NCI-H774 (cell line): ENCODE measurements at places on chromosomes 4 and X.

GRCh38 chr4:100797791-100798190 is 280.0 kb upstream of the EMCN start:
- DNase-seq: no peak

DNA sequence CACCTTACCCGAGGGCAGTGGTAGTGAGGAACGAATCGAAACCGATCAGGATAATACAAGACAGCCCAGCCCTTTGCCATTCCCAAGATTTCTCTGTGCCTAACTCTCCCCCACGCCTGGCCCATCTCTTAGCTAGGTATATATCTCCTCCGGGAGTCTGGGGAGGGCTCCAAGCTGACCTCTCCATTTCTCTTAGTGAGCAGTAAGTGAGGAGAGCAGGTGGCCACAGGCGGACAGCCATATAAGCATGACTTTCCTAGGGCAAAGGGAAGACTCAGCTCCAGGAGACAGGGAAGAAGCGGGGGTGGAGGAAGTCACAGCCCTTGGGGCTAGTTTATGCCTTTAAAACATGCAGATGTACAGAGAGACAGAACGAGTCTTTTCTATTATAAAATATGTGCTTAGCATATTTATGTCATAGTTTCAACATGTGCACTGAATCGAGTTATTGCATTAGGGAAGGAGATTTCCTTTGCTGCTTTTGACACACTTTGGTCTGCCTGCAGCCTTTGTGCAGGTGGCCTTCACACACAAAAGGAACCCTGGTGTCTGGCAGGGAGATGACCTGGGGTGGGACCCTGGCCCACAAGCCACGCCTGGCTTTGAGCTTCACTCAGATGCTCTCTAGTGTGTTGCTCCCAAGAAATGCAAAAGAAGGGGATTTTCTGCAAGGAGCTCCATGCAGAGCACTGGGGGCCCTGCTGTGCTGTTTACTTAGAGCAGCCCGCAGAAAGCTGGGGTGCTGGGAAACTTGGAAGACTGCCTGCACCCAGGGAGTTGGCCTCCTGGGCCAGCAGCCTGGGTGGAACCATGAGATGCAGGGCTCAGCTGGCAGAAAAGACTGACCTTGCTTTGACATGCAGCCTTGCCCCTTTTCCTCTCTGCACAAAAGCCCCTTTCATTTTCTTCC is 613.3 kb downstream of the BCOR start:
- no peak for DNase-seq

- DNase-seq: no peak
Measured at GRCh38 chr4:4426511-4427120, 39.7 kb downstream of the NSG1 start.

DNA sequence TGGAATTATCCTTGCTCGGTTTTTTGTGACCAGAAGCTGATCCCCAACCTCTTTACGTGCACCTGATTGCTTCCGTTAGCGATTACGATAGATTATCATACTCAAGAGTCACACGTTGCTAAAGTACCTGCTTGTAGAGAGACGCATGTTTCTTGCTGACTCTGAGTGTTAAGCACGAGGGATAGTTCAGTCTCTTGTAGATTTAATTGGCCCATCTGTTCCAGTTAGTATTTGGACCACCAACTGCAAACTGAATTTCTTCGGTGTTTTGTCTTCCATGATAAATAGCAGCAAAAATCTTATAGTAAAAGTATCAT is 516 bp upstream of the COX18 start:
- DNase-seq: no peak

DNA sequence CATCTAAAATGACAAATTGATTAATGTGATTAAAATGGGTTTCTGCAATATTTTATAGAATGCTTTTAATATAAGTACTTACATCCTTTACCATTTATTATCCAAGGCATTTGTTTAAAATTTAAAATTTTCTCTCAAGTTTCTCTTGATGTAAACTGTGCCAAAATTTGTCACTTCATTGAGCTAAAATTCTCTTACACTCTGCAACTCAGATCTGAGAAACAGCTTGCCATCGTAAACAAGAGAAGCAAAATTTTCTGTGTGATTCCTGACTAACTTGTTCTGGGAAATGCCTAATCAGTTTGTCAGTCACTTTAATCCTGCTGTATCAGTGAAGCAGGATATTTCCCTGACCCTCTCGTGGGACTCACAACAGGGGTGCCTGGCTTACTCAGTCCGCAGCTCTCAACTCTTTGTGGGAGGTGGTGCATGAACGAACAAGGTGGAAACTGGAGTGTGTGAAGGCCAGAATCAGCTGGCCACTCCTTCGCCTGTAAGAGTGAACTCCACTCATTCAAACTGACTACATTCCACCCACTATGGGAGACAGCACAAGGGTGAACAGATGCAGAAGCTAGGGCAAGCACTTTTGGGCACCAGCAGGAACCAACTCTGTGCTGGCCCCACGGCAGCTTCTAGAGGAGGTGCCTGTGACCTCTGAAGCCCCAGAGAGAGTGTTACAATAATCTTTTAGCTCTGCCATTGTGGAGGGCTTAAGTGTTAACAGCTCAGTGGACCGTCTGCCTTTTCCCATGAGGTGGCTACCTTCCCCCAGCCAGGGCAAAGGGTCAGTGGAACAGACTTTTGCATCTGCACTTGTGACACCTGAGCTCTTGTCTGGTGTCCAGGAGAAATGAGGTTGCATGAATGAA is 349.4 kb downstream of the FAT4 start:
- DNase-seq: no peak

DNA sequence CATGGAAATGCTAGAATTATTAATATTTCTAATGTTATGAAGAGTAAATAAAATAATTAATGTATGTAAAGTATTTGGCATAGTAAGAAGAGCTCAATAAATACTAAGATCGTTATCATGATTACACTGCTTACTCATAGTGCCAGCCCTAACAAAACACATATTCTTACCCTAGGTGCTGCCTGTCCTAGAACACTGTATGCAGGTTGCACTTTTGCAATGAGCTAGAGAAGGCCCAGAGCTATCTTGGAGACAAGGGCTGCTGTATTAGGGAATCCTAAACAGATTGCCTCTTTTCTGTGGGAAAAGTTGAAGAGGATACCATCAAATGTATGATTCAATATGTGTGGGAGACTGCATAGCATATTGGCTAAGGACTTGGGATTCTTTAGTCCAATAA is 48.0 kb upstream of the TMEM164 start:
- DNase-seq: no peak

GRCh38 chrX:130419263-130419662 is 17.5 kb downstream of the RBMX2 start:
- DNase-seq: no peak

GRCh38 chrX:49884290-49884862 is 5.1 kb downstream of the USP27X start:
- DNase-seq: peak; percentile 19

GRCh38 chr4:22762548-22762947 is 69.8 kb downstream of the GBA3 start:
- DNase-seq: no peak

- no peak for DNase-seq
Measured at GRCh38 chr4:156799121-156799589, 172.4 kb downstream of the PDGFC start.

GRCh38 chr4:101064541-101065180 is 282.7 kb downstream of the PPP3CA start:
- DNase-seq: no peak

DNA sequence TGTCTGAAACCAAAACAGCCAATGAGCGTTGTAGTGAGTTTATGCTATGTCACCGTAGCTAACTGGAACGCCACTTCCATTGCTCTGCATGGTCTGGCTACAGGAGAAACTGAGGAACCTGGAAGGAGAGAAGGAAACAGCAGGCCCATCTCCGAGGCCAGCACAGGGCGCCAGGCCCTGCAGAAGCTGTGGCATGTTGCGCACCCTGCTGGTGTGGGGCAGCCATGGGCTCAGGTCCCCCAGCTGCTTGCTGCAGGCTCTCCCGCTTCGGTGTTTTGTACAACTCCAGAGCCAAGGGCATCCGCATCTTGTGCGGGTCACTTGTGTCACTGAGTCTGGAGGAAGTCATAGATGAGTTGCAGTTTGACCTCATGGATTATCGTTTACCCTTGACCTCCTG is 89.2 kb downstream of the AFAP1 start:
- DNase-seq: no peak

GRCh38 chr4:67575232-67576058 is 16.9 kb downstream of the STAP1 start:
- DNase-seq: peak; percentile 19

DNA sequence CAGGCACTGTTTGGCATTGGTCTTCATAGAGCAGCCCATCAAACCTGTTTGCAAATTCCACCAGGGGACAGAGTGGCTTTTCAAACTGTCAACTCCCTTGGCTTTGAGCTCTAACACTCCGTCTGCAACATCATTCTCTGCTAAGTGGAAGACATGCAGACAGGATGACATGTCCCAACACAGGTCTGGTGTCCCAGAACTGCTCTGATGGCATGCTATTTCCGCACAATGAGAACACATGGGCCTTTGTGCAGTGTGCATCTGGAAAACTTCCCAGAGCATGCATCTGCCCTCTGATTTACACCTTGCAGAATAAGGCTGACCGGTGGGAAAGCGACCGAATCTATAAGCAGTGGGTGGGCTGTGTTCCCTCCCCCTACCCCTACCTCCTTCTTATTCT is 212.8 kb upstream of the GYPA start:
- no peak for DNase-seq

GRCh38 chr4:56764223-56764622 is 57.3 kb downstream of the SPINK2 start:
- DNase-seq: no peak

- no peak for DNase-seq
Measured at GRCh38 chr4:81792521-81792920, 320.8 kb upstream of the RASGEF1B start.

DNA sequence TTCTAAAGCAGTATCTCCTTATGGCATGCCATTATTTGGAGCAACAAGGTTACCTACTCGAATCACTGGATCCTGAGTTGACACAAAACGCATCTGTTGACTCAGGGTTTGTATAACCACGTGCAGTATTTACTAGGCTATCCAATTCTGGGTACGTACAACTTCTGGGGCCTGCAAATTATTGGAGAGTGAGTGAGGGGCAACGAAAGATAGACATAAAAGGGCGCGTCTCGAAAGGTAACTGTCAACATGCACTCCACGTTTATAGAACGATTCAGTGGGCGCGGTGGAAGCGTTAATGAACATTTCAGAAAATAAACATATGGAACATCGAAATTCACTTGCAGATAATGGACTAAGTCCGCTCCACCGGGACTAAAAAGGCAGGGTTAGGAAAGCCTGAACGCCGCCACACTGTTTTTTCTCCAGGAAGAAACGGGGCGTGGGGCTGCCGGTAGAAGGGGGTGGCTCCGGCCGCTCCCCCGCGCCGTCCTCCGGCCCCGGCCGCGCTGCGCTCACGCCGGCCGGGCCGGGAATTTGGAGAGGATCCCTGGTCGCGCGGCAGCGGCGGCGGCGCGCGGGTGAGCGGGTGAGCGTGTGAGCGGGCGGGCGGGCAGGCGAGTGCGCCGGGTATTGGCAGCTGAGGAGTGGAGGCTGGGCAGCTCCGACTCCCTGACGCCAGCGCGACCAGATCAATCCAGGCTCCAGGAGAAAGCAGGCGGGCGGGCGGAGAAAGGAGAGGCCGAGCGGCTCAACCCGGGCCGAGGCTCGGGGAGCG is at the start of gene SMAD1:
SMAD1 (plus strand) TSS at position 690 of the 778 bp plus-strand sequence. CDS start 32,761 bp downstream, outside the sequence.
- peak; percentile 12 for DNase-seq

- no peak for DNase-seq
Measured at GRCh38 chr4:57095245-57095644, 14.9 kb downstream of the IGFBP7 start.

DNA sequence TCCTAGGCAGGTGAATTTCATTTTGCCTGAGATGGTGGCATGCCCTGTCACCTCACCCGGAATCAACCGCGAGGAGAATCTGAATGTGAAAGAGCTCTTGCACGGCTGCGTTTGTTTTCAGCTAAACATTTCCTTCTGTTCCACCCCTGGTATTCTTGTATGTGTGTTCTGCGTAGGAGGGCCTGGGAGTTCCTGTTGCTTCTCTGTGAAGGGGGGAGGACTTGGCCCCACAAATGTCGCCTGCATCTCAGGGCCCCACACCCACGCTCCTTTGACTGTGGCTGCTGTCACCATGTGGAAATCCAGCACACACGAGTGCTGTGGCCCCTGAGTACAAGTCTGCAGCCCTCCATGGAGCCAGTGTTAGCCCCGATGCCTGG is 45.8 kb upstream of the CLCN4 start:
- DNase-seq: no peak

- DNase-seq: no peak
Measured at GRCh38 chr4:186015212-186015817, 53.6 kb upstream of the TLR3 start.

GRCh38 chr4:164997324-164997723 is 19.9 kb upstream of the TRIM61 start:
- no peak for DNase-seq

DNA sequence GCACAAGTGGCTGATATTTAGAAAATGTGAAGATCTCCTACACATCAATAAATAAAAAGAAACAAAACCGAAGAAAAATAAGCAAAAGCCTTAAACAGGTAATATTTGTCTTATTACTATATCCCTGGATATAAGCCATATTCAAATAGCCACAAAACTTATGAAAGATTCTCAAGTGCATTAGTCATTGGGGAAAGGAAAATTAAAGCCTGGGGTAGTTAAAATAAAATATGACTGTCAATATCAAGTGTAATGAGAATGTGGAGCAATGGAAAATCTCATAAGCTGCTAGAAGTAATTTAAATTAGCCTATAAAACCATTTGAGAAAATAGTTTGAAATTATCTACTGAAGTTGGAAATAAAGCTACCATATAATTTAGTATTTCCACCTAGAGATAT is 399.9 kb downstream of the GASK1B start:
- no peak for DNase-seq

DNA sequence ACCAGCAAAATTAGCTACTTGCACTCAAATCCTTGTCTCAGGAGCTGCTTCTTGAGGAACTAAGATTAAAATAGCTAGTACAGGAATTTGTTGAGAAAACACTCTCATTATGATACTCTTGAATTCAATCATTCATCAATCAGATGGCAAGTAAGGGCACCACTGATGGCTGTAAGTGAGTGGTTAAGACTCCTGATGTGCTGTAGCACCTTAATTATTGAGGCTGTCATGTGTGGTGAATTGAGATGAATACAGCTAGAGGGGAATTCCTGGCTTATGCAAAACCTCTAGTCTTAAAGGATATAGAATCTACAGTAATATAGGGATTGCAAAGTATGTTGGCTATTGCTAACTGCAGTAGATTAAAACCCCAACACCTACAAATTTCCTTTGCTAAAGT is 509.1 kb downstream of the IQCM start:
- no peak for DNase-seq
